HAP-1 (cell line): ENCODE measurements at places on chromosomes 3 and 15.

GRCh38 chr3:48696601-48697000 lies 10.9 kb upstream of the NCKIPSD start:
- DNase-seq: no peak

- DNase-seq: no peak
These were observed 28.5 kb downstream of the SHC4 start for GRCh38 chr15:48935236-48935635.

DNA sequence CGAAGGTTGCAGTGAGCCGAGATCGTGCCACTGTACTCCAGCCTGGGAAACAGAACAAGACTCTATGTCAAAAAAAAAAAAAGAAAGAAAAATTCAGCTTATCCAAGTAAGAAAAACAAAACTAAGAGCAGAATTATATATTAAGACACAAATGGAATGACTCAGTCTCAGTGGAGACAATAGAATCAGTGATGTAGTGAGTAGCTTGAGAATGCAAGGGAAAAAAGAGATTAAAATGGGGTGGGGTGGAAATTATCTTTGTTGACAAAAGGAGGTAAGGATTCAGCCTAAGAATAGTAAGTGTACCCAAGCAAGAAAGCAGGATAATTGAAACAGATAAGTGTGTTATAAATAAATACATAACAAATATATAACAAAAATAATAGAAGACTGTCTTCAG lies 70.7 kb downstream of the BLM start:
- peak; percentile 35 for DNase-seq

DNA sequence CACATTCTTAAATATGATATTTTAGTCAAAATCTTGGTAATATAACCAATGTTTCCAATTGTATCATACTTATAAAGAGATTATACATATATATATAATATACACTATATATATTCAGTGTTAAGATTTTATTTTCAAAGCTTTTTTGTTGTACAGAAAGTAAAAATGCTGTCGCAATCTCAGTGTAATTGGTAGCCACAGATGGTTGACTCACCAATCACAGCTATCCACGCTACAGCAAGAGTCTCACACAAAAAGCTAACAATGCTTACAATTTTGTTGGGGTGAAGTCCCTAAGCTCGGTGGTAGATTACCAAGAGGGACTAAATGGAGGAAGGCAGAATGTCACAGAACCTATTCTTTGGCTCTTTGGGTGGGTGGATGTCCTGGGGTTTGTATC lies 16.9 kb upstream of the CFAP161 start:
- DNase-seq: no peak
